Natural killer cell treated with Interleukin-12 subunit alpha and Interleukin-12 subunit beta and Interleukin-15 and Interleukin-18, amount 100 ng/mL, for 72 hours (primary cell): ENCODE measurements at places on chromosomes 5 and 9. TPM values are rescaled to one million over a fixed set of nuclear protein-coding genes. Genes with fewer than 3 reads are reported as not detected.

PCDHB11 gene
- not detected for total RNA-seq

ANXA6 gene
- total RNA-seq: 271 TPM

GRCh38 chr9:12759761-12760160 is 15.1 kb upstream of the LURAP1L start:
- no peak for DNase-seq
- no peaks in the 10 kb centered on the region for H3K27me3 ChIP-seq
- no peaks in the 10 kb centered on the region for H3K36me3 ChIP-seq
- H3K4me3 ChIP-seq: no peak overlapping the region

GRCh38 chr5:59125011-59125961 is 542.4 kb downstream of the RAB3C start:
- peaks cover 14% of the 10 kb centered on the region for H3K4me1 ChIP-seq

DNA sequence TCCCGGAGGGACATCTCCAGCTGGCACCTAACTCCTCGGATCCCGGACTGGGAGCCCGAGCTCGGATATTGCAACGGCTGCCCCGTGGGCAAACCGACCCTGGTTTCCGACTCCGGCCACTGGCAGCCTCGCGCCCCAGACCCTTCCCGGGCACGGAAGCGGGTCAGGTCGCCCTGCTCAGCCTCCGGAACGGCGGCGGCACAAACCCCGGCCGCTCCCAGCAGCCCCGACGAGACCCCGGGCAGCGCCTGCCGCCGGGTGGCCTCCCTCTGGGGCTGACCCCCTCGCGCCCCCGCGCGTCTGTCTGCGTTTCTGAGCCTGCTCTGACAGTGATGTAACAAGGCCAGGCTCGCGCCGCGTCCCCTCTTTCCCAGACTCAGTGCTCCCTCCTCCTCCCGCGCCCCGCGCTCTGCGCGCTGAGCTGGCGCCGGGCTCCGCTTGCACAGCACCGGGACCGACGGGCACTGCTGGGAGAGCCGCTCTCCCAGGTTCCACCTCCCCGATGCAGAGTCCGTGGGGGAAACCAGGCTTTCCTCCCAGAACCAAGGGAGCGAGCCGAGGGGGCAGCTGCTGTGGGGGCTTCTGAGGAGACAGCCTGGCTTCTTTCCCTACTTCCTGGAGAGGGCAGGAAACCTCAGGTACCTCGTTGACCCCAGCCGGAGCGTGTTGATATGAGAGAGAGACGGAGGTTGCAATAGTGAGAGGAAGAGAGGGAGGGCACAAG is at the start of gene TMEM215:
TMEM215 (plus strand) TSS at position 373 of the 724 bp plus-strand sequence. CDS start 644 bp downstream, outside the sequence.
- H3K27me3 ChIP-seq: peaks cover 41% of the 10 kb centered on the region
- no peak within 1 kb of the TSS for H3K27ac ChIP-seq
- no peak for DNase-seq
- no peaks in the 10 kb centered on the region for H3K4me1 ChIP-seq
- no peak within 1 kb of the TSS for H3K4me3 ChIP-seq

DNA sequence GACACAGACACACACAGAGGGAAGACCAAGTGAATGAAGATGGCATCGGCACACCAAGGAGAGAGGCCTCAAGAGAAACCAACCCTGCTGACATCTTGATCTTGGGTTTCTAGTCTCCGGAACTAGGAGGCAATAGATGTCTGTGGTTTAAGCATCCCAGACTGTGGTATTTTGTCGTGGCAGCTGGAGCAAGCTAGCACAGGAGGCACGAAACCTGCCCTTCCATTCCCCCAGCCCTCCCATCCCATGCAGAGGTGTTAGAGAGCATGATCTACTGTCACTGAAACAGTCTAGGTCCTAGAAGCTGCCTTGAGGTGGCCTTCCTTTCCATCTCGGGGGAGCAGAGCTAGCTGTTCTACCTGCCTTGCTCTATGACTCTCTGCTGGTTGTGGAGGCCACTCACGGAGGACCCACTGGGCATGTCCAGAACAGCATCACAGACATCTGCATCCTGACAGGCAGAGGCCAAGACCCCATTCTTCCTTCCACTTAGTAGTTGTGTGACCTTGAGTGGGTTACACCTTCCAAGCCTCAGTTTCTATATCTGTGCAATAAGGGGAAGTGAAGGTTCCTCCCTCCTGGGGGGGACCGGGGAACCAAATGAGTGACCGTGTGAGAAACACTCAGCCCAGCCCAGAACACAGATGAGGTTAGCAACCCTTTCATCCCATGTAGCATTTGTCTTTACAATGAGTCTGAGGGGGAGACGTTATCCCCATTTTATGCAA is 134.3 kb upstream of the BOD1 start:
- H3K36me3 ChIP-seq: no peaks in the 10 kb centered on the region
- H3K27ac ChIP-seq: no peak overlapping the region
- no peaks in the 10 kb centered on the region for H3K4me1 ChIP-seq
- no peak overlapping the region for H3K4me3 ChIP-seq
